ENCODE measurements at places on chromosomes 2 and 18. TPM values are rescaled to one million over a fixed set of nuclear protein-coding genes. Genes with fewer than 3 reads are reported as not detected.

The SERPINB12 gene
- not detected for total RNA-seq

The GPBAR1 gene
- total RNA-seq: not detected

The KCNE4 gene
- 2.0 TPM for total RNA-seq

The LCT gene
- total RNA-seq: 0.40 TPM

- no peak for DNase-seq
Observed at GRCh38 chr2:98907966-98908905, 27.8 kb downstream of the CRACDL start.

- DNase-seq: no peak
Observed at GRCh38 chr2:144580521-144581161, 60.7 kb upstream of the ZEB2 start.

- no peak for DNase-seq
Observed at GRCh38 chr2:233112329-233112728, 52.2 kb downstream of the INPP5D start.

DNA sequence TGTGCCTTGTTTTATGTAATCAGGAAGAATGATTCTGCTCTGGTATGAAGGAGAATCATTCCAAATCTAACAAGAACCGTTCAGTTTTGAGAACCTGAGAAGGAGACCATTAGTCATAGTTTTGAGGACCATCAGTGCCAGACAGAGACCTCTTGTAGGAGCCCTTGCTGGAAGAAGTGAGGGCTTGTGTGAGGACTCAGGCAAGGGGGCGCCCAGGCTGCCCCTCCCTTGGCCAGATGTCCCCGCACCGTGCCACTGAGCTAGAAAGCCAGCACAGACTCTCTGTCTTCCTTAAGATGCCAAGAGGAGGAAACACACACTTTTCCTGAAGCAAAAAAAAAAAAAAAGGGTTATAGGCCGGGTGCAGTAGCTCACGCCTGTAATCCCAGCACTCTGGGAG lies 55.7 kb upstream of the SLC39A10 start:
- DNase-seq: no peak

GRCh38 chr2:3102081-3102921 lies 275.3 kb downstream of the EIPR1 start:
- DNase-seq: no peak

GRCh38 chr2:149585166-149585885 lies 2.2 kb downstream of the MMADHC start:
- DNase-seq: no peak

DNA sequence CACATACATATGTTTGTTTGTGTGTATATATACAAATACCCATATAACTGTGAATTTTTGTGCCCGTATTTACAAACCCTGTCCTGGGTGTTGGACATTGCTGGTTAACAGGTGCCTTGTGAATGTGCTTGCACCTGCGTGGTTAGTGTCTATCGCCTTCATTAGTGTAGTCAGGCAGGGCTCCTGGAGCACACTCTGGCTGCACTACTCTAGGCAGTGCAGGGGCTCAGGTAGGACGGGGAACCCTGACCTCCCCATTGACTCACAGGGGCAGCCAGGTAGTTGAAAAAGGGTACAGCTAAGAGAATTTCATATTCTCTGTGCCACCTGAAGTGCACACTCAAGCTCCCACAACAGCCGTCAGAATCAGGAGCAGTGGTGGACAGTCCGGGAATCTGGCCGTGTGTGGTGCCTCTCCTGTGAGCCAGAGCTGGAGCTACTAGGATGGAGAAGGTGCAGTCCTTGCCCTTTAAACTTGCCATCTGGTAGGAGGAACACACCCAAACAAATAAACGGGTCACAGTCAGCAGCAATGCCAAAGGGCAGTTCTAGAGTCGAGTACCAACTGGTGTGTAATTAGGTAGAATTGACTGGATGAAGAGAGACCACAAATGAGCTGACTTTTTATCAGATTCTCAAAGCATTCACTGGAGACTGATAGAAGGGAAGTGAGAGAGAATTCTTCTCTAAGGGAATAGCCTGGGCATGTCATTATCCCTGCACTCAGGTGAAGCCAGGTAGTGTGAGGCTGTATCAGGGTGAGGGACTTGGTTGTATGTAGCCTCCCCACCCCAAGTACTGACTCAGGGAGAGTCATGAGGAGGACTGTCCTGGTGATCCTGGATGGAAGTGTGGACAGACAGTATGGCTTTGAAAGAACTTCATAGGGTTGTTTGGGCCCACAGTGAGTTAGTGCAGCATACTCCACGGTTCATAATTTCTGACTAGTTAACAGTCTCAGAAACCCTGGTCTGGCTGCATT lies 44.1 kb downstream of the FARP2 start:
- no peak for DNase-seq
